ENCODE measurements at places on chromosomes 13 and 19. TPM values are rescaled to one million over a fixed set of nuclear protein-coding genes. Genes with fewer than 3 reads are reported as not detected.

DNA sequence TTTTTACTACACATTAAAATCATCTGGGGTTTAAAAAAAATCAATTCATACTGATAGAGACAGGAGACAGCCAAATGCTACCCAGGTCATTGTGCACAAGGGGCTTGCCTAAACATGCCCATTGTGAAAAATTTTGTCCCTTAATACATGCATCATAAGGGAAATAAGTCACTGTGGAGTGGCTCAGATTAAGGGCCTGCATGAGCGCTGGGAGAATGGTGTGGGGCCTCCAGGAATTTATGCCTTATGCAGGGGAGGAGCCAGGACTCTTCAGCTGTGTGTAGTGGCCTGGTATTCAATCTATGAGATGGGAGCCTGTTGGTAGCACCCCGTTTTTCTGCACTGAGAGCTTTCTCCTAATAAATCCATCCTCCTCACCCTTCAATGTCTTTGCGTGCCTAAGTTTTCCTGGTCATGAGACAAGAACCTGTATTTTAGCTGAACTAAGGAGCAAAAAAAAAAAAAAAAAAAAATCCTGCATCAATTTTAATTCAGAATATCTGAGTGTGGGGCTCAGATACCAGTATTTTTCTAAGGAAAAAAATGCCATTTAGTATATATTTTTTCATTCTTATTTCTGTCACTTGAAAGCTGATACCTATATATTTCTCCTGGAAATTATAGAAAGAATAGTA lies 997.6 kb upstream of the ATXN8OS start:
- DNase-seq, result no peak

DNA sequence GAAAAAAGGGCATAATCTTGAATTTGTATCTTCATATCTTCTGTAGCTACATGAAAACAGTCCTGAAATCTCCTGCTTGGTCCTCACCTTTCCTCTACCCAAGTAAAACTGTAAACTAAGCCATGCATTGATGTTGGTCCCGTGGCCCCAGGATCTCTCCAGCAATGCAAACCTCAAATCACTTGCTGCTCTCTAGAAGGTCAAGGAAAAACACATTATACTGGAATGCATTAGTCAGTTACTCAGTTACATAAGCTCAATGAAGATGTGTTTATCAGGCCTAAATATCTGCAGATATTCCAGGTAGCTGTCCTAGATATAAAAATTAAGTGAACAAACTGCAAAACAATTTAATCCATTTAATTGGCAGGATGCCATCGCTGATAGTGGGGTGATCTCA lies 261.8 kb downstream of the ABCC4 start:
- no peak for DNase-seq

GRCh38 chr19:49422407-49423070 lies 702 bp downstream of the PTH2 start:
- DNase-seq, result peak; percentile 55

- DNase-seq, result no peak
Observed at GRCh38 chr13:111474136-111475002, 153.9 kb downstream of the TEX29 start.

GRCh38 chr19:39951686-39952085 lies 17.3 kb upstream of the FCGBP start:
- DNase-seq, result no peak

- no peak for DNase-seq
Observed at GRCh38 chr19:32767951-32768679, 48.5 kb downstream of the TDRD12 start.

GRCh38 chr13:59633290-59633689 lies 530.4 kb downstream of the DIAPH3 start:
- peak; percentile 40 for DNase-seq

DNA sequence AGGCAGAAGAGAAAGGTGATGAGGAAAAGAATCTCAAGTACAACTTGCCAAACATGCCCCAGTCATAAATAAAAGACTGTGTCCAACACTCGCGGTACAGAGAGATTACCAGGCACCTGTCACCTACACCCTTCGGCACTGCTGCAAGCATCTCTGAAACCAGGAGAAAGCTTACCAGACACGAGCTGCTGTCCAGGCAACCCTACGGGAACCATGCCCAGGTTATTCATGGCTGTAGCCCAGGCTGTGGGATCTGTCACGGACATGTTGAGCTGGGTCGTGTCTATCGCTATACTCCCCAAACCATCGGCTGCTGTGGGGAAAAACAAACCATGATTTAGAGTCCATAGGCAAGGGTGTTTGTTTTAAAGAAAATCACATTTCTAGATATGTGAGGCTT lies 375.0 kb downstream of the ENOX1 start:
- DNase-seq, result no peak

DNA sequence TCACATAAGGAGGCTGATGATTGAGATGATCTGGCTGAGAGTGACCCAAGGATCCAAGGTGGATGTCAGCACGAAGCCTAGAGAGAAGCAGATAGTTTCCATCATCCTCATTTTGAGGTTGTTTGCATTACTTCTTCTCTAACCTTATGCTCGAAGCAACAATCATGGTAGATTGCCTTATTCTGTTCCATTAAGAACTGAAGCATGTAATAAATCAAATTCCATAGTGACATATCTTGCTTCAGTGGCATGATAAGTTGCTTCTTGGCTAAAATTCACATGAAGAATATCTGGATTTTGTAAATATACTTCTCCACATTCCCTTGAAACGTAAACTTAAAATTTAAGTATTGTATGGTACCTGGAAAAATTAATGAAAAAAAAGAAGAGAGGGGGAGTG lies 377.8 kb upstream of the DACH1 start:
- DNase-seq, result no peak

- no peak for DNase-seq
Observed at GRCh38 chr13:36454987-36455386, 22.7 kb downstream of the CCNA1 start.

GRCh38 chr13:114099191-114099590 lies 33.2 kb downstream of the RASA3 start:
- DNase-seq, result peak; percentile 89

GRCh38 chr13:63455938-63456337 lies 2040.3 kb upstream of the PCDH20 start:
- DNase-seq, result no peak

- DNase-seq, result no peak
Observed at GRCh38 chr13:23901365-23901764, 4.1 kb upstream of the C1QTNF9B start.

- DNase-seq, result no peak
Observed at GRCh38 chr13:65642996-65643395, 1587.1 kb downstream of the PCDH9 start.

DNA sequence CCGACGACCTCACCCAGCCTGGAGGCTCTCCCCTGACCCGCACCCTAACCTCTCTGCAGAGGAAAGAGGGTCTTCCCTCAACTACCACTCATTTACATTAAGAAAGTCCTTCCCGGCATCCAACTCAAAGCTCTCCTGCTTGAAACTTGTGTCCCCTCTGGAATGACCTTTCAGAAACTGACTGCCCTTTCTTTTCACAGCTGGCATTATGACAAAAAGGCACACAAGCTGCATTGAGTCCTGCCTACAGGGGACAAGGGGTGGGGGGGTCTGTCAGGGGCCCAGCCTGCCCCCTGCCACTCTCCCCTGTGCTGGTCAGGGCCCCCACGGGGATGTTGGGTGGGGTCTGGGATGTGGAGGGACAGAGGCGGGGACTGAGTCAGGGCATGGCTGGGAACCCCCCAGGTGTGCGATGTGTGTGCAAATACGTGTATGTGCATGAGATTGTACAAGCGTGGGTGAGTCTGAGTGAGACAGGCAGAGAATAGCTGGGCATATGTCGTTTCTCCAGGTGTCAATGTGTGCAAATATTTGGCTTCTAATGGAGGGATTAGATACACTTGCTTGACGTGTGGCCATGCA lies 2.0 kb downstream of the COL5A3 start:
- DNase-seq, result no peak

DNA sequence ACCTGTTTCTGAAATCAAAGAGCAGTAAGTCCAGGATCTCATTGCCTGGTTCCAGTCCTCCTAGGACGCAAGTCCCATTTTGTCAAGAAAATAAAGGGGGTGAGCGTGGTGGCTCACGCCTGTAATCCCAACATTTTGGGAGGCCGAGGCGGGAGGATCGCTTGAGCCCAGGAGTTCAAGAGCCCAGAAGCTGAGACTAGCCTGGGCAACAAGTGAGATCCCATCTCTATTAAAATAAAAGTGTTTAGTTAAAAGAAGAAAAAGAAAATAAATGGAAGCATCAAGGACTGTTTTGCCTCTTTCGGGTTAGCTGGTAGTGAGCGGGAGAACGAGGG lies 344 bp upstream of the HAUS5 start:
- no peak for DNase-seq

DNA sequence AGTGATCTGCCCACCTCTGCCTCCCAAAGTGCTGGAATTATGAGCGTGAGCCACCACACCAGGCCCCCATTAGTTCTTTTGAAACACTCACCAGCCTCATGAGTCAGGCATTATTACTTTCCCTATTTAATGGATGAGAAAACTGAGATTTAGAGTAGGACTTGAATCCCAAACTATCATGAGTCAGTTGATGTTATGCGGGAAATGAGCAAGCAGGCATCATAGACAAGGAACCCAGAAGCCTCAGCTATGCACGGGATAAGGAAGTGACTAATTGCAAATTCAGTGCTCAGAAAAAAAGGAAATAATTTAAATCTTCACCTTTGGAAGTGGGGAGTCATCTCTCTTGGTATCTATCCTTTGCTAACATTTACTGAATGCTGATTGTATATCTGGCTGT lies 217.5 kb downstream of the ABCC4 start:
- DNase-seq, result no peak

DNA sequence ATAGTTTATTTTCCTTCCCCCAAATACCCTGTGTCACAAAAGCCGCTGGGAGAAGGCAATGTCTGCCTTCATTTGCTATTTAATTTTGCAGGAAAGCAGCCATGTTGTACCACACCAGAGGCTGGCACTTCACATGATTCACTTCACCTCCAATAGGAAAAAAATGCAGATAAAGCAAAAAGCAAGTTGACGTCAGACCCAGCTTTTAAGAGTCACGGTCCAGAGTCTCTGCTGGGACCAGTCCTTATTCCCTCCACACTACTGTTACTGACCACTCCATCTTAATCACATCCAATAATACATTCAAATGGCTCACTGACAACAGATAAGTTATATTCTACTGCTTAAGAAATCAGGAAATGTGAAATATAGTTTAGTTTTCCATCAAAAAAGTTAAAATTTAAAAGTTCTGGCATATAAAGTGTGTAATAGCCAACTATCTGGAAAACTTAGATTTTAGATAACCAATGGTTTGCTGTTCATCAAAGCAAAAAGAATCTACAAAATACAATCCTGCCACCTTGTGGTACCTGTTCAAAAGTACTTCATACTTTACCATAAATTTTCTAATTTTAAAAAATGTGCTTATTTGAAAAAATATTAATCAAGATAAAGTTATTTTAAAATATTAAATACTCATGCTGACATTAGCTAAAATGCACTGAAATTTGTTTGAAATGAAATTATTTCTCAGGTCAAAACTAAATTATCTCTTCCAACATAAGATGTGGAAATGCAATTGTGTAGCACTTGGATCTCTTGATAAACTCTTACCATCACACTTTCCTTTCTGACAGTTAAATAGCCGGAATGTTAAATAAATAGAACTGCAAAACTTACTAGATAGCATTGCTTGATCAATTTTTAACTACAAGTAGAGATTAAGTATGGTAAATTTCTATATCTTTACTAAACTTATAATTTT lies 97.3 kb downstream of the SERP2 start:
- DNase-seq, result no peak

DNA sequence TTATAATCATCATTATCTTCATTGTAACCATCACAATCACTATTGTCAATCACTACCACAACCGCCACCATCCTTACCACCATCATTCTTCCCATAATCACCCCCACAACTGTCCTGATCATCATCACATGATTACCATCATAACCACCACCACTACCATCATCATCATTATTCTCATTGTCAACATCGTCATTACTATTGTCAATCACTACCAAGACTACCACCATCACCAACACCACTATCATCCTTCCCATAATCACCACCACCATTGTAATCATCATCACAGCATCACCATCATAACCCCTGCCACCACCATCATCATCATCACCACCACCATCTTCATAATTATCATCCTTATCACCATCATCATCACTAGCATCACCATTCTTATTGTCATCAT lies 55.2 kb downstream of the MBD3L1 start:
- no peak for DNase-seq

- peak; percentile 77 for DNase-seq
Observed at GRCh38 chr19:13840305-13841085, 36.4 kb upstream of the NANOS3 start.

- peak; percentile 80 for DNase-seq
Observed at GRCh38 chr19:22595918-22596341, 38.2 kb upstream of the ZNF492 start.

DNA sequence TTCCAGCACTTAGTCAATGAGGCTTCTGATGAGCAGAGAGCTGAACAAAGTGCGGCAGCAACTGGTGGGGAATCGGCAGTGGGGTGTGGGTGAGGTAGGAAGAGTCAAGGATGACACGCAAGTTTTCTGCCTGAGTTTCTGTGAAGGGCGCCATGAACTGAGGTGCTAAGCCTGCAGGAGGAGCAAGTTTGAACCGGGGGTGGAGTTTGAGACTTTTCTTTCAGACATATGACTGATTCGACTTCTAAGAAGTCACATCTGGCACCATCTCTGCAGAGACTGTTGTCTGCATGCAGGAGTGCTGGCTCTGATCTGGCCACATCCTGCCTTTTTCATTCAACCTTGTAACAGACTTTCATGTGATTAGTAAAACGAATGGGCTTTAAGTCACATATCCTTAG lies 14.8 kb upstream of the GPI start:
- DNase-seq, result no peak

- DNase-seq, result no peak
Observed at GRCh38 chr13:51816604-51817249, 12.8 kb upstream of the DHRS12 start.

DNA sequence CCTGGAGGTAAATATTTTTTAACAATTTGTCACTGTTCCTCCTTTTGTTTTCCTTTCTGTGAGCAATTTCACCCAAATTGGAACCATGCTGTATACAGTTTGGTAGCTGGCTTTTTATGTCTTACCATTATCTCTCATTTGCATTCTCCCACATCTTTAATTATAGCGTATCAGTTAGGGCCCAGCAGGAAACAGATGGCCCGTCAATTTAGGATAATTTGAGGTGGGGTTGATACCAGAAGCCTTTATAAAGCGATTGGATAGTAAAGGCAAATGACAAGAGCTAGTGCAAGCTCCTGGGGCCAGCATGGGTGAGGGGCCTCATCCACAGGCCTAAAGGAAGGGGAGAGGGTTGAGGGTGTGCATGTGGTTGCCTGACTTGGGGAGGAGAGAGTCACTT lies 3.8 kb upstream of the IFNL4 start:
- no peak for DNase-seq

PCP2 gene
- total RNA-seq, result not detected

ERICH4 gene
- not detected for total RNA-seq

PIBF1 gene
- 13.5 TPM for total RNA-seq

RXFP2 gene
- not detected for total RNA-seq

CEACAM1 gene
- total RNA-seq, result 1.7 TPM

EIF3K gene
- total RNA-seq, result 515 TPM

STAP2 gene
- total RNA-seq, result 8.2 TPM

HRC gene
- 499 TPM for total RNA-seq

TRPC4 gene
- 1.4 TPM for total RNA-seq

NOVA2 gene
- 5.8 TPM for total RNA-seq

CCDC8 gene
- total RNA-seq, result 38.4 TPM

GEMIN7 gene
- total RNA-seq, result 14.1 TPM
